Fibroblast of the aortic adventitia (primary cell): ENCODE measurements at places on chromosomes 3 and 15. TPM values are rescaled to one million over a fixed set of nuclear protein-coding genes. Genes with fewer than 3 reads are reported as not detected.
A peak's percentile ranks its signal among the peaks of the same experiment; 100 is the strongest.

Gene TJP1
- total RNA-seq = 94.2 and 95.3 TPM in 2 replicates

Gene PP2D1
- not detected in 2 replicates for total RNA-seq

Gene LRRC34
- 7.4 and 15.0 TPM in 2 replicates for total RNA-seq

Gene DIS3L
- total RNA-seq = 25.6 and 41.8 TPM in 2 replicates

Gene GATM
- 0.18 and 0.57 TPM in 2 replicates for total RNA-seq

Gene CLDN18
- not detected in 2 replicates for total RNA-seq

Gene EFCC1
- not detected in 2 replicates for total RNA-seq

- peak; percentile 10 for DNase-seq
Observed at GRCh38 chr3:143237077-143237627, 117.6 kb downstream of the CHST2 start.

- peak; percentile 5 for DNase-seq
Observed at GRCh38 chr15:75309711-75310110, 26.2 kb upstream of the COMMD4 start.

DNA sequence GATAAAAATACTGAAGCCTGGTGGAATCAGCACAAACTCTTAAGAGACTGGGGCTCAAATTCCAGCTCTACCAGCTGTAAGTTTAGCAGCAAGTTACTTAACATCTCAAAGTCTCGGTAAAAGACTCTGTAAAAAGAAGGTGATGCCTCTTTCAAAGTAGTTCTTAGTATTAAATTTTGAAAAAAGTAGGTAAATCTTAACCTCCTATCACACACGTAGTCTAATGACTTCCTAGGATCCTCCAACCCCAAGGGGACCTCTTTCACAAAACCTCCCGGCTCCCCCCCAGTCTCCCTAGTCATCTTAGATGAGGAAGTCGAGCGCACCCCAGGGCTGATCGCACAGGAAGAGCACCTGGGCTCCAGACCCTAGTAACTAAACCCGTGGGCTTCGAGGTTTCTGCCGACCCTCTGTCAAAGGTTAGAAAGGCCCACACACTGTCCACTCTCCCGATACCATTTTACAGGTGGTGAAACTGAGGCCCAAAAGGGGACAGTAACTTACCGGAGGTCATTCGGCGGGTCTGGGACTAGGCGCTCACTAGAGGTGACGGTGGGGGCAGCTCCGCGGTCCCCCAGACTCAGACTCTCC, 427 bp downstream of the MBD4 start:
- peak; percentile 47 for DNase-seq

DNA sequence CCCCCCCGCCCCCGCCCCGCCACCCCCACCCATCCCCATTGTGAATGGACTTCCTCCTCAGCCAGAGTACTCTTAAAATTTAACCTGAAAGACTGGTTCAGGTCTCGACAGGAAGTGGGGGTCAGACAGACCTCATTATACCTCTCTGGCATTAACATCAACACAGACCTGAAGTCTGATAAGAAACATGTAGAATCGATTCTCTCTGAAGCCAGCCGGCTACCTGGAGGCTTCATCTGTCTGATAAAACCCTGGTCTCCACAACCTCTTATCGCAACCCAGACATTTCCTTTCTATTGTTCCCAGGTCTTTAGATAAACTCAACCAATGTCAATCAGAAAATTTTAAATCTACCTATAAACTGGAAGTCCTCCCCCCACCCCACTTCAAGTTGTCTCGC, 42.6 kb downstream of the SLCO2A1 start:
- DNase-seq = no peak

GRCh38 chr3:67737906-67738865, 83.8 kb upstream of the SUCLG2 start:
- no peak for DNase-seq

DNA sequence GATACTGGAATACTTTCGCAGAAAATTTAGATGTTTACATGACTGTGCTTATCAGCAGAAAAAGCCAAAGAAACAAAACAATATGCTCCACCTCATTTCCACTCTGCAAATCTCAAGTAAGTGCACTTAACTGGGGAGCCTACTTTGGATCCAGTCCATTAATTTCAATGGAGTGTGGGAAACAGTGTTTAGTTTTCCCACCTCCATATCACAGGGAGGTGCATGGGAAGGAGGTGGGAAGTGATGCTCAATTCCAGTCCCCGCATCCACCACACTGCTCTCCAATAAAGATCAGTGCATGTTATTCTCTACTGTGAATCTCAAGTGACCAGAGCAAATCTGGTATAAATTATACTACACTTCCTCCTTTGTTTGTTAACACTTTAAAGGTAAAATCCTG, 2.9 kb downstream of the NEDD4 start:
- DNase-seq = no peak

- DNase-seq = no peak
Observed at GRCh38 chr3:186909078-186909853, 21.1 kb upstream of the ST6GAL1 start.

DNA sequence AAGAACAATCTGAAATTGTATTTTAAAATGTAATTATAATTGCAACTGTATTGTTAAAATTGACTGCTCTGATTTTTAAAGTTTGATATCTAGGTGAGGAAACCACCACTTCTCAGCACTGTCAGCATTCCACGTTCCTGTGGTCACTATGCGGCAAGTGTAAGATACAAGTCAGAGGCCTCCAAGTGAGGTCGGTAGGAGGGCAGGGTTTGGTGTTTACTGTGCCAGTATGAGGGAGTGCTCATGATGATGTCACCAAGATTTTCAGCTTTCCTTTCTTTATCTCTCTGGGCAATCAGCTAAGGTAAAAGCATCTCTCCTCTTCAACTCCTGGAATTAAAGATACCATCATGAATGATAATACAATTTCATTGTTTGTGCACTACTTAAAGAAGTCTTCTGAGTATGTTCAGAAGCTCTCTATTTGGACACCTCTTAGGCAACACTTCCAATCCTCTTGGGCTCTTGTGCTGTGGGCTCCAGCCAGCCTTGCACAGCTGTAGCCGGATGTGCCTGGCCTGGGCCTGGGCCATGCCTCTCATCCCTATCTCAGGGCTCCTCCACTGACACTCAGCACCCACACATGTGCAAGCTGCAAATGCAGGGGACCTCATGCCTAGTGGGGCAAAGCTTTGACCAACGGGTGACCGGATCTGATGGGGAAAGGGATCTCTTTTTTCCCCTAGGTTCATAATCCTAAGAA, 42.9 kb downstream of the CCR3 start:
- DNase-seq = no peak

GRCh38 chr3:2420919-2421318, 322.3 kb downstream of the CNTN4 start:
- DNase-seq = no peak

- DNase-seq = peak; percentile 45
Observed at GRCh38 chr3:32641356-32641755, 43.6 kb upstream of the CNOT10 start.

DNA sequence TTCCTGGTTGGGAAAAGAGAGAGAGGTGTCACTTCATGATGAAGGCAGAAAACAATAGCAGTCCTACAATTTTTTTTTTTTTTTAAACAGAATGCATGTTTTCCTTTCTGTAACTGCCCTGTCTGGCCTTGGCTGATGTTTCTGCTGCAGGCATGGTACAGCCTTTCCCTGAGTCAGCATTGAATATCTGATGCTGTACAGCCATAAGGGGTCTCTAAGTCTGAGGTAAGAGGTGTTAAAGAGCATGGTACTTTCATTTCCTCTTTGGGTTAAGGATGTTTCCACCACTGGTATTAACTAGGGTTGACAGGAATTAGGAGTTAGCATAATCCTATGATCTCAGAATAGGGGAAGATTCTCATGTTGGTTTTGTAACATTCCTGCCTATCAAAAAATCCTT, 147.4 kb downstream of the CHST2 start:
- no peak for DNase-seq

GRCh38 chr15:54033356-54033860, 55.2 kb downstream of the UNC13C start:
- no peak for DNase-seq

DNA sequence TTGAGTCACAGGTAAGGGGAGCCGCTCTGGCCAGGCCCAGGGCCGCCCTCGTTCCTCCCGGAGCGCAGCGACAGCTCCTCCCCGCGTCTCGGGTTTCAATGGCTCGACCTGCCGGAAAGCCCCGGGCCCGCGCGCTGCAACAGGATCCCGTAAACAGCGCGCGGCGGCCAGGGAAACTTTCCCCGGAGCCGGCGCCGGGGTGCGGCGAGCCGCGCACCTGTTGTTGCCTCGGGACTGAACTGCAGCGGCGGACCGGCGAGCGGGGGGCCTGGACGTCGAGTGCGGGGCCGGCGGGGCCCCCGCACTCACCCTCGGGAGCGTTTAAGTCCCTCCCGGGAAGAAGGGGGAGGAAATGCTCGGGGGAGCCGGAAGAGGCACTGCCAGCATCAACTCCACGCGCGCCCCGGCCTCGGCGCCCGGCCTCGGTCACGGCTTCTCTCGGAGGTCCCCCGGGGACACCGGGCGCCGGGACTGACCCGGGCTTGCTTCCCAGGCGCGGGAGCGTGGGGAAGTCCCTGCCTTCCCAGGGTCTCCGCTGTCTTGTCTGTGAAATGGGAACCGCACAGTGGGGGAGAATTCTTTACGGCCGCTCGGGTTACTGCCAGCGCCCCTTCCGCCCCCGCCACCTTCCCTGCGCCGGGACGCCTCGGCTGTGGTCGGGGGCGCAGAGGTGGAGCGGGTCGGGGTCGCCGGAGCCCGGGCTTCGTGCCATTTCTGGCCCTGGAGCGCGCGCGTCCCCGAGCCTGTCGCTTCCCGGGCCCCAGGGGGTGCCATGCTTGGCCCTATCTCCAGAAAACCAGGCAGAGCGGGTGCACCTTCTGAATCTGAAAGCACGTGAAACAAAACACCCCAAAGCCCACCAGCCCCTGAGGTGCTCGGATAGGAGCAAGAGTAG, 7.5 kb upstream of the PGPEP1L start:
- DNase-seq = peak; percentile 24

DNA sequence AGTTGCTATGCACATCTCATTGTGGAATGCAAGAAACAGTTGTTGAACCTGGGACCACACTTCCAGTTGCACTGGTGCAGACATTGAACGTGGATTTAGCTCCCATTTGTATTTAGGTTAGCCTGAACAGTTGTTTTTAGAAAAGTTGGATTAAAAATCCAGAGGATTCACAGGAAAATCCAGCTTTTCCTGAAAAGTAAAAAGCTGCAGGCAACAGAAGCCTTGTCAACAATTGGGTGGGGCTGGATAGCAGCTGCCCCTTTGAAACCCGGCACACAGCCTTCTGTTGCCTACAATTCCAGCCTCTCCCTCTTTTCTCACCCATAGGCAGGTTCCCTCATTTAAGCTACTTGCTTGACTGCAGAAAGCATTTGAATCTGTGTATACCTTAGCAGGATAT, 165.3 kb upstream of the TBL1XR1 start:
- no peak for DNase-seq

DNA sequence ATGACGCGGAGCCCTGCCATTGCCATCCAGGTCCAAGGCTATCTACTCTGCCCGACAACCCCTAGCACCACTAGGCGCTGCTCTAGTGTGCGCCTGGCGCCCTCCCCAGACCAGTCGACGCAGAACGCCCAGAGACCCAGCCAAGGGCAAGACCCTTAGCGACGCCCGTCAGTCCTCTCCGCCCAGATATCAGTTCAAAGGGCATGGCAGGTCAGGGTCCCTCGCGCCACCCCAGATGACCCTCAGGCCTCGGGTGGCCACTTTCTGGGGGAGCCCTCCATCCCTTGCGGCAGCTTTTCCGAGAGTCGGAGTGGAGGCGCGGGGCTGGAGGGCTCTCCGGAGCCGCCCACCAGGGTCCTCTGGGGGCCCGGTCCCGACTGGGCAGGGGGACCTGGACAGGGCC, 371 bp upstream of the CLSTN2 start:
- DNase-seq = no peak
